ENCODE measurements at places on chromosomes 16 and 17. TPM values are rescaled to one million over a fixed set of nuclear protein-coding genes. Genes with fewer than 3 reads are reported as not detected.
A peak's percentile ranks its signal among the peaks of the same experiment; 100 is the strongest.

DNA sequence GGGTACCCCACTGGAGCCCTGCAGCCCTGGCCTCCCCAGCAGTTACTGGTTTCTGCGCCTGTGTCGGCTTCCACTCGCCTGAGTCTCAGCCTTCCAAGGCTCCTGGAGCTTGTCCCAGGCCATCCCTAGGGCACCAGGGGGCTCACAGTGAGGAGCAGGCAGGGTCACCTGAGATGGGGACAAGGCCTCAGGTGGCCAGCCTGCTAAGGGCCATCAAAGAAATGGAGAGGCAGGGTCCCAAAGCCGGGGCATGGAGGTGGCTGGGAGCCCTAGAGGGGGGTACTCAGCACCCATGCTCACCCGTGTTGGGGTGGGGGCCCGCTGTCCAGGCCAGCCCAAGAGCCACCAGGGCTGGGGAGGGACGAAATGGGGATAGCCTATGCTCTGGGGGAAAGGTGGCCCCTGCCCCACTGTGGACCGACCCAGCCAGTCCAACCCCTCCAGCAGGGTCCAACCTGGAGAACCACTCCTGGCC, 1.3 kb downstream of the FASN start:
- DNase-seq, result no peak

GRCh38 chr16:55021595-55022475, 91.2 kb downstream of the IRX5 start:
- no peak for DNase-seq

Gene MAF
- total RNA-seq, result 0.40 TPM

- DNase-seq, result no peak
Observed at GRCh38 chr17:79131701-79132100, 57.1 kb downstream of the ENGASE start.

Gene SYT17
- 0.49 TPM for total RNA-seq

Gene TK1
- 108 TPM for total RNA-seq

DNA sequence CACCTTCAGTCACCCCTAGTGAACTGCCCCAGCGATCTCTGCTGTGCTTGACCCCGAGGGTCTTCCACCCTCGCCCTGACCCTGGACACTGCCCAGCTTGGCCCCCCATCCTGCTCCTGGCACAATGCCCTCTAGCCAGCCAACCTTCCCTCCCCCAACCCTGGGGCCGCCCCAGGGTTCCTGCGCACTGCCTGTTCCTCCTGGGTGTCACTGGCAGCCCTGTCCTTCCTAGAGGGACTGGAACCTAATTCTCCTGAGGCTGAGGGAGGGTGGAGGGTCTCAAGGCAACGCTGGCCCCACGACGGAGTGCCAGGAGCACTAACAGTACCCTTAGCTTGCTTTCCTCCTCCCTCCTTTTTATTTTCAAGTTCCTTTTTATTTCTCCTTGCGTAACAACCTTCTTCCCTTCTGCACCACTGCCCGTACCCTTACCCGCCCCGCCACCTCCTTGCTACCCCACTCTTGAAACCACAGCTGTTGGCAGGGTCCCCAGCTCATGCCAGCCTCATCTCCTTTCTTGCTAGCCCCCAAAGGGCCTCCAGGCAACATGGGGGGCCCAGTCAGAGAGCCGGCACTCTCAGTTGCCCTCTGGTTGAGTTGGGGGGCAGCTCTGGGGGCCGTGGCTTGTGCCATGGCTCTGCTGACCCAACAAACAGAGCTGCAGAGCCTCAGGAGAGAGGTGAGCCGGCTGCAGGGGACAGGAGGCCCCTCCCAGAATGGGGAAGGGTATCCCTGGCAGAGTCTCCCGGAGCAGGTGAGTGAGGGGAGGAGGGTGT, at the start of gene TNFSF13:
TNFSF13 (plus strand) TSS at position 207 of the 776 bp plus-strand sequence; CDS start at position 497, 290 bp downstream.
- no peak for DNase-seq

GRCh38 chr17:65171752-65172151, 34.6 kb downstream of the RGS9 start:
- no peak for DNase-seq

Gene DOC2A
- total RNA-seq, result 0.49 TPM

GRCh38 chr17:72528683-72529082, 407.9 kb downstream of the SOX9 start:
- no peak for DNase-seq

DNA sequence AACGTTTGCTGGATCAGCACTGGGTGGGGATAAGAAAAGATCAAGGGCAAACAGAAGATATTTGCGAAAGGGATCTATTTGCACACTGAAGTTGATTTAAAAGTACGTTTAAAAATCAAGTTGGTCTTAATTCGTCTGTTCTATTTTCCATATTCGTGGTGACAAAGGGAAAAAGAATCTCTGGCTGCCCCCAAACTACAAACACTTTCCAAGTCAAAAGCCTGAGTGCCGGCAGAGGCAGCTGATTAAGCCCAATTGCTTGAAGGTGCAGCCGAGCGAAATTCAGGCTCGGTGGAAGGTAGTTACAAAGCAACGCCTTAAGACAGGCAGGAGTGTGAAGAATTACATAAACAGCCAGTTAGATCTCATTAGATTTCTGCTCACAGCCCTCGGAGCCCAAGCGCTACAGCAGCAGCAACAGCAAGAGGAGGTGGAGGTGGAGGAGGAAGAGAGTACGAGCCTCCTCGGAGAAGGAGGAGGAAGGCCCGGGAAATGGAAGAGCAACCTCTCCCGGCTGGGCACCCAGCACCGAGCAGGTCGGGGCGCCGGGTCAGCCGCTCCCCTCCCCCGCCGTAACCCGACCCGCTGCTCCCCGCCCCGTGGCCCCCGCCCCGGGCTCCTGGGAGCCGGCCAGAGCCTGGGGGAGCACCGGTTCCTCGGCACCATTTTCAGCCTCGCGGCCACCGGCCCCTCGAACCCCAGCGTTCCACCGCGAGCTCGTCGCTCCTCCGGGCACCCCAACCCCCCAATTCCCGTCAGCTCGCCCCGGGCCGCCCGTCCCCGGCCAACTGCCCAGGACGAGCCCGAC, 890 bp downstream of the TOB1 start:
- DNase-seq, result no peak

DNA sequence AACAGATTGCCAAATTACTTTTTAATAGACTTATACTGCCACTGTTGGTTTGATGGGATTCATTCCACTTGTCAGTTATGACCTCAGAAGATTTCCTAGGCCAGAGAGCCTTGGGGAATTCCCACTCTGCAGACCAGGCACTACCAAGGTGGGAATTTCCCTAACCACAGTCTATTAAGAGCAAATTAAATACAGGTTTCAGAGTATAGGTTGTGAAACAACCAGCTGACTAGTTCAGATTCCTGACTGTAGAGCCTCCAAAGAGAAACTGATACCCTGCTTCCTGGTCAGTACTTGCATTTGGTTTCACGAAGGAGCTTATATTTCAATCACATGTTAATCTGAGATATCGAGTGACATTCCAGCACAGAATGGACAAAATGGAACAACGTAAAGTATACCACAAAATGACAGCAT, 186.5 kb downstream of the STX8 start:
- DNase-seq, result peak; percentile 46

DNA sequence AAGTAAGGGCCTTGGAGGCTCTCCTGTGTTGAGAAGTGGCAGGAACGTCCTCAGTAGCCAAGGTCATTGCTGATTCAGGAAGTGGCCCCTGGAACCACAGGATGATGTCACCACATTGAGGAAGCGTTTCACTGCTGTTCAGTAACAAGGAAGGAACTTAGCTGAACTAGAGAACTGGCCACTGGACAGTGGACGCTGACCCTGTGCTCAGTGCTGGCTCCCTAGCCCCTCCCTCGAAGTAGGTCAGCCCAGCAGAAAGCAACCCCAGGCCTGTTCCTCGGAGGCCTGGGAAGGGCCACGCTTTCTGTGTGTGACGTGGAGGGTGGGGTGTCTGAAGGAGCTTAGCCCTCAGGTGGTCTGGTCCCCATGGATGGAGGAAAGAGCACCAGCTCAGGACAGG, 58.3 kb downstream of the B9D1 start:
- DNase-seq, result peak; percentile 51
